Type B pancreatic cell (in vitro differentiated cells): ENCODE measurements at places on chromosomes 3 and 15. TPM values are rescaled to one million over a fixed set of nuclear protein-coding genes. Genes with fewer than 3 reads are reported as not detected.

Gene CXCR6
- total RNA-seq: not detected in 2 replicates

Gene DRD3
- not detected in 2 replicates for total RNA-seq

Gene LIPH
- 5.3 and 8.4 TPM in 2 replicates for total RNA-seq

Gene C3orf22
- total RNA-seq: not detected in 2 replicates

Gene CHRNA7
- 5.3 and 10.5 TPM in 2 replicates for total RNA-seq

Gene IP6K1
- total RNA-seq: 40.3 and 42.5 TPM in 2 replicates

Gene ACKR2
- 3.5 and 3.9 TPM in 2 replicates for total RNA-seq

Gene SPSB4
- total RNA-seq: 4.7 and 23.8 TPM in 2 replicates

Gene CSPG5
- total RNA-seq: 1.2 and 2.1 TPM in 2 replicates

Gene TGM5
- total RNA-seq: 0.22 and 0.71 TPM in 2 replicates

Gene DLEC1
- total RNA-seq: 0.76 and 3.2 TPM in 2 replicates

Gene CPNE9
- total RNA-seq: 0.34 and 0.59 TPM in 2 replicates

Gene HYAL3
- total RNA-seq: 2.9 and 4.0 TPM in 2 replicates

Gene NRG4
- 2.4 and 3.6 TPM in 2 replicates for total RNA-seq

Gene HESX1
- 0.40 and 1.7 TPM in 2 replicates for total RNA-seq

Gene DOCK3
- total RNA-seq: 5.9 and 15.4 TPM in 2 replicates

Gene HIGD2B
- total RNA-seq: not detected in 2 replicates

Gene TM4SF18
- total RNA-seq: 0.33 TPM in 1 of 2 replicates, not detected in the other
